HT-29 (cell line): ENCODE measurements at places on chromosomes 2 and 18. TPM values are rescaled to one million over a fixed set of nuclear protein-coding genes. Genes with fewer than 3 reads are reported as not detected.

Gene MGAT5
- 46.9 and 55.9 TPM in 2 replicates for total RNA-seq

Gene IL37
- not detected in 2 replicates for total RNA-seq

Gene LONRF2
- total RNA-seq, result 0.29 and 0.79 TPM in 2 replicates

Gene OST4
- 107 and 127 TPM in 2 replicates for total RNA-seq

Gene ACMSD
- total RNA-seq, result not detected in 2 replicates

Gene UGT1A4
- 3.4 and 3.9 TPM in 2 replicates for total RNA-seq

Gene CCDC74B
- 0.33 and 2.0 TPM in 2 replicates for total RNA-seq

- no peak for DNase-seq
These were observed 55.1 kb upstream of the C2orf15 start for GRCh38 chr2:99086385-99086784.

DNA sequence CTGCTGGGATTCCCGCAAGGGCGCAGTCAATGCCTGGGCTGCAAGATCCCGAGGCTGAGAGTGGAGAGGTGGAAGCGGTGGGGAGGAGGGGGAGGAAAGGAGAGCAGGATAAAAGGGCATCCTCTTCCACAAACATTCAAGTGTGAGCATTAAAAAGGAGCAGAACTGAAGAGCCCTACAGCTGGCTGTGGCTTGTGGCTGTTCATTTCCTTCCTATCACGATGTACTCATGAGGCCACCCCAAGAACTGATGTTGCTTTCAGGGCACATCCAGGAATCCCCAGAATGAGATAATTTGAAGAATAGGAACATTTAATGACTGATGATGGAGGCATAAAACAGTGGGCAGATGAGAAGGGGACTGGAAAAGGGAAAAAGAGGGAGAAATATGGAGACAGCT is 230.8 kb upstream of the SMIM21 start:
- no peak for DNase-seq

- DNase-seq, result no peak
These were observed 128.0 kb downstream of the ZNF407 start for GRCh38 chr18:74725690-74726089.

GRCh38 chr2:162992828-162993227 is 154.3 kb upstream of the KCNH7 start:
- DNase-seq, result no peak

GRCh38 chr18:55587418-55588110 is 428 bp downstream of the TCF4 start:
- DNase-seq, result no peak

- no peak for DNase-seq
These were observed 129.7 kb downstream of the MAP3K20 start for GRCh38 chr2:173205375-173205774.

GRCh38 chr18:50803592-50803991 is 16.2 kb downstream of the MRO start:
- no peak for DNase-seq

- no peak for DNase-seq
These were observed 55.5 kb upstream of the SLC8A1 start for GRCh38 chr2:40507432-40507831.

DNA sequence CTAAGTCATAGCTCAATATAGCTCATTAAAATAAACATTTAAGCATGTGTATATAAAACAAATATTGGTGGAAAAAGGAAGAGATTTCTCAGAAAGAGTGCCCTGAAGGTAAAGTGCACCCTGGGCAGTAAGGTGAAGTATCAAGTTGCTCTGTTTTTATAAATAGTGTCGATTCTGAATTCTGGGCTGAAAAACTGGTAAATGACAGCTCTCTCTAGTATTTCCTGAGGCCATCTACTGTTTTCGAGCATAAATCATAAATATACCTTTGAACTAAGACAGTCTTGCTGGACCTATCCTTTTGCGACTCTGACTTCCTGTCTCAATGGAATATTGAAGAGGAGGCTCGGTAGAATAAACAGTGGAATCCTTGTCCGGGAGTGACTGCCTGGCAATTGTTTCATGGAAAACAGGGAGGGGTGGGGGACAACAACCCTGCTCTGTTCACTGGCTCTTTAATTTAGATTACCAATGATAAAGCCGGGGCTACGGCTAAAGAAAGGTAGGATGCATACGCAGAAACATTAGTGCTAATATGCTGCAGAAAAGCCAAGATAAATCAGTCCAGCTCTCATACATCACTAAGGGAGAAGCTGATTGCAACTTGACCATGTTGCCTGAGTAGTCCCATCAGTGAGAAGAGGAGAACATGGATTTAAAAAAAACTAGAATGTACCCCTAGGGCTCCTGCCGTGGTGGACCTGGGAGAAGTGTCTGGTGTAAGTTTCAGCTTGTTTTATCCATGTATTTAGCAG is 124.1 kb downstream of the RAPGEF4 start:
- DNase-seq, result no peak

- no peak for DNase-seq
These were observed 442.8 kb upstream of the CHST9 start for GRCh38 chr18:27627927-27628326.
